ENCODE measurements at places on chromosomes 12 and 14.

- no peak for DNase-seq
Measured at GRCh38 chr14:89616425-89616824, 199.4 kb upstream of the FOXN3 start.

GRCh38 chr12:75771023-75771422 lies 259.6 kb upstream of the KRR1 start:
- DNase-seq: no peak

DNA sequence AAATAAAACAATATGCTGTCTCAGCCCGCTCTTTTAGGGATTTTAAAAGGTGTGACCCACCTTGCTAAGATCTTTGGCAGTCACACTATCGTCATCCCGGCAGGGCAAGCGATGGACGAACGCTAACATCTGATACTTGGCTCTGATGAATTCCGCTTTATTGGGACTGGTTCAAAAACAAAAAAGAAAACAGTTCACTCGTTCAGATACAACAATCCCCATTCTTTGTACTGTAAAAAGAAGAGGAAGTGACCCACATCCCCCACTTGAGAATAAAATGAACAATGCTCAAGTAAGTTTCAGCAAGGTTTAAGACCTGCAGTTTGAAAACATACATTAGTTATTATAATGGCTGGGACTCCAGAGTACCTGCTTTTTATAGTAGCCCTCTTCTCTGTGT lies 7.3 kb downstream of the GIT2 start:
- no peak for DNase-seq

GRCh38 chr12:42090899-42091298 lies 53.8 kb downstream of the GXYLT1 start:
- DNase-seq: no peak

GRCh38 chr14:56515739-56516138 lies 63.9 kb upstream of the TMEM260 start:
- no peak for DNase-seq

DNA sequence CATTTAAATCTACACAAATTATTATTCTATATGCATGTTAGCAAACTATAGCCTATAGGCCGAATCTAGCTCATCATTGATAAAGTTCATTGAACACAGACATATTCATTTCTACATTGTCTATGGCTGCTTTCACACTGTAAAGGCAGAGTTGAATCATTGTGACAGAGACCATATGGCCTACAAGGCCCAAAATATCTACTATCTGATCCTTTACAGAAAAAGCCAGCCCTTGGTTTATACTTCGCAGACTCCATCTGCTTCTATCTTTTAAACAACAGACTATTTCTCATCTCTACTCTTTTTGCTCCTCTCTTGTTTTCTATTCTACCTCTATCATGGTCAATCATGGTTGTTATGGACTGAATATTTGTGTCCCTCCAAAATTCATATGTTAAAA lies 190.7 kb downstream of the EXOC5 start:
- DNase-seq: no peak

GRCh38 chr14:103362780-103363179 lies 22.4 kb upstream of the MARK3 start:
- DNase-seq: no peak

- no peak for DNase-seq
Measured at GRCh38 chr12:52187640-52188039, 4.2 kb downstream of the KRT80 start.

GRCh38 chr12:119644930-119645329 lies 23.0 kb upstream of the PRKAB1 start:
- DNase-seq: no peak

DNA sequence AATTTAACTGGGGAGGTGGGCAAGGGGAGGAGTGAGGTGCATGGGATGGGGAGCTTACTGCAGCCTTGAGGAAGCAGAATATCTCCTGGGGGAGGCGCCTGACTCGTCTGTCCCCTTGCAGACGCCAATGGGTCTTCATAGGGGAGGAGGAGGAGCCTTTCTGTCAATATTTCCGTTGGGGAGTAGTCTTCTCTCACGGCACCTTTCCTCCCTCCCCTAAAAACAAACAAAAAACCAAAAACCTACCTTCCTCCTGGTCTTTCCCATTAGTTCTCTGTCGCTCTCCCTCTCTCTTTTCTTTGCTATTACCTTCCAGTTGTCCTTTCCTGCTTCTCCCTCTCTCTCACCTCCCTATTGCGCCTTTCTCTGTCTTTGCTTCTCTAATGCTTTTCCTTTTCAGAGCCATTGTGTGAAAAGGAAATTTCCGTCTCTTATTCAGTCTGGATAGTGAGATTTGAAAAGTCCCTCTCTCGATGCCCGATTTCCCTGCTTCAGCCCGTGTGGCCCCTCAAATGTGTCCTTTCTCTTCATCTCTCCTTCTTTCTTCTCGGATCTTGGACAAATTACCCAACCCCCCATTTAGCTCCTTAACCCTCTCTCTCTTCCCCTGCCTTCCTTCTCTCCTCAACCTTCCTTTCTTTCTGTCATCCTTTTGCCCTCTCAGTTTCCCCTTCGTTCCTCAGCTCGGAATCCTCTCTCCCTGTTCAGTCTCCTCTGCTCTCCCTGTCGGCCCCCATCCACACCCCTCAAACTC lies 5.9 kb downstream of the GPR84 start:
- DNase-seq: peak; percentile 12

- DNase-seq: no peak
Measured at GRCh38 chr14:71212683-71213107, 305.4 kb downstream of the PCNX1 start.

GRCh38 chr14:90815572-90815821 lies 733 bp downstream of the TTC7B start:
- no peak for DNase-seq

Data from SHP77 (cell line).